NCI-H774 (cell line): ENCODE measurements at places on chromosomes 7 and 10.

GRCh38 chr7:32395168-32395567 lies 95.0 kb downstream of the LSM5 start:
- no peak for DNase-seq

DNA sequence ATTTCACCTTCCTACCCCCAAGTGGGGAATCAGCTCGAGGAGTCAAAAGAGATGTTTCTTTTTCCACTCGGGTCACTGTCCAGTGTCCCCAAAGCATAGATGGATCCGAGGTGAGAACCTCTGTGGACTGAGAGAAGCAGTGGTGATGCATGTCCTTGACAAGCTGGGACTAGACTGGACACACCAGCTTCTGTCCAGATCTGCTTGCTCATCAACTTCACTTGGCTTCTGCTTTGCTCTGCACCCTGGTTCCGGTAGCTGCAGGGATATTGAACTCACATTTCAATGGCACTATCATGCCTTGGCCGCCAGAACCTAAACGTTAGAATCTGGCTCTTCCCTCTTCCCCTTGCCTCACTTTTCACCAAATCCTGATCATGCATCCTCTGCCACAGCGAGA lies 50.3 kb upstream of the CXCL12 start:
- no peak for DNase-seq

DNA sequence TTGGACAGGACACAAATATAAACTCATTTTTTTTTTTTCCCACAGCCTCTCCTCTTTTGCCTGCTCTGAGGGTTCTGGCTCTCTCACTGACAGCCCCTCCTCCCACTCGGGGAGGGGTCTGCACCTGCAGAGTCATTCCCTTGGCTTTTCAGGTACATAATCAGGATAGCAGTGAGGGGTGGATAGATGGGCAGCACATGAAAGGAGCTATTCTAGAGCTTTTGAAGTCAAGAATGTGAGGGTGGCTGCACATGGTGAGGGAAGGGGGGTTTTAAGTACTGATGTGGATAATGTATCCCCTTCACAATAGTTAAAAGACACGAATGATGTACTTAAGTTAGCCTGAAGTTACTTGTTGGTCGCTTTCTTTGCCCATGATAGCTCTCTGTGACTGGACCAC lies 76.2 kb downstream of the CFAP58 start:
- DNase-seq, result no peak

- DNase-seq, result no peak
Observed at GRCh38 chr7:150858236-150859197, 6.2 kb downstream of the AOC1 start.

- DNase-seq, result no peak
Observed at GRCh38 chr7:115574681-115575291, 455.8 kb downstream of the TFEC start.

GRCh38 chr7:108294595-108294994 lies 161.6 kb downstream of the NRCAM start:
- DNase-seq, result no peak

GRCh38 chr10:102141583-102142107 lies 8.8 kb downstream of the PPRC1 start:
- DNase-seq, result no peak

GRCh38 chr7:144629011-144629410 lies 206.8 kb downstream of the TPK1 start:
- no peak for DNase-seq

DNA sequence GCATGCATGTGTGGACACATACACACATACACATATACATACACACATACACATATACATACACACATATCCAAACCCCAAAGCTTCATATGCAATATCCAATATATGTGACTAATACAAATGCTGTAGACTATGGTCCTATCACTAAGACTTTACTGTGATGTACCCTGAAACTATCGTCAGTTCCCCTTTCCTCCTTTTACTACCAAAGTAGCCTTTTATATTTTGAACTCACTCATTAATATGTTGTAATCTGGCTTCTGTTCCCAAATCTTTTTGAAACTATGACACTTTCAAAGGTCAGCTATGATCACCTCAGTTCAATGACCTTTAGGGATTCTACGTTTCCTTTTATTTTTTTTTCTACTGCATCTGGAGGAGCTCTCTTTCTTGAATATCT lies 64.8 kb upstream of the TFEC start:
- no peak for DNase-seq

DNA sequence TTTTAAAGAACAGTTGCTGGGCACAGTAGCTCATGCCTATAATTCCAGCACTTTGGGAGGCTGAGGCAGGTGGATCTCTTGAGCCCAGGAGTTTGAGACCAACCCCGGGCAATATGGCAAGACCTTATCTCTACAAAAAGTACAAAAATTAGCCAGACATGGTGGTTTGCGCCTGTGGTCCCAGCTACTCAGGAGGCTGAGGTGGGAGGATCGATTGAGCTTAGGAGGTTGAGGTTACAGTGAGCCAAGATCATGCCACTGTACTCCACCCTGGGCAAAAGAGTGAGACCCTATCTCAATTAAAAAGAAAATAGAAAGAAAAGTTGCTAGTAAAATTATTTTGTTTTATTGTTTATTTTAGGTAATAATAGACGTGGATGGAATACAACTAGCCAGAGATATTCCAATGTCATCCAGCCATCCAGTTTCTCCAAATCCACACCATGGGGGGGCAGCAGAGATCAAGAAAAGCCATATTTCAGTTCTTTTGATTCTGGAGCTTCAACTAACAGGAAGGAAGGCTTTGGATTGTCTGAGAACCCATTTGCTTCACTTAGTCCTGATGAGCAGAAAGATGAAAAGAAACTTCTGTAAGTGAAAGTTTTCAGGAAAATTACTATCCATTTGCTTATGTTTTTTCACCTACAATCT lies 3.0 kb downstream of the NUP42 start:
- no peak for DNase-seq

- no peak for DNase-seq
Observed at GRCh38 chr10:18449611-18450026, 201.8 kb downstream of the NSUN6 start.

DNA sequence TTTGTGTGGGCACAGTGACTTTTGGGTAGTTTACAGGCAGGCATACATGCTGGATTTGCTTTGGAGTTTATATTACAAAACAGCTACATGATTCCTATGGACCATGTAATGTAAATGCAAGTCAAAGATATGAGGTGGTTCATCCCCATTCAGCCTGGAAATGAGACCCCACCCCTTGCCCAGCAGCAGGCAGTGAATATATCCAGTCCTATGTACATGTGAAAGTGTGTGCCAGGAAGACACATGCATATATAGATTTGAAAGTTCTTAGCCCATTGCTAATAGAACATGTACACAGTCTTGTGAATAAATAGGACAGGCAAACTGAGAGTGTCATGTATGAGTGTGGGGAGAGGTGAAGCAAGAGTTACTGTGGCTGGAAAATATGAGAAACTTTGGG lies 65.3 kb downstream of the FZD1 start:
- no peak for DNase-seq

- no peak for DNase-seq
Observed at GRCh38 chr10:34280599-34281374, 534.3 kb downstream of the PARD3 start.

DNA sequence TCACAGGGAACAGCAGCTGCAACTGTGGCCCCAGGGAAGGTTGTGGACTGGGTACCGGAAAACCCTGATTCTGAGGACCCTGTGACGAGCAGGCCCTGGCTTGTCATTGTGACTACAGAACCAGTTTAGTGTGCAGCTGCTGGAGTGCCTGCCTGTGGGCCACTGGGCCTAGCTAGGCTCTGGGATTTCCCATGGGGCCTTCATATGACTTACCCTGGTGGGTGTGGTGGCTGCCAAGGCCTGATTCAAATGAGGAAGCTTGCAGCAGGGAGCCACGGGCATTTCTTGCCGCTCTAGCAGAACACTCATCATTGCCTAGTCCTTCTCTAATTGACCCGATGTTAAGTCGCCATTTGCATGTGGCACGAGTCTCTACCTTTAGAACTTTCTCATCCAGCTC lies 14.7 kb upstream of the CAMK2G start:
- no peak for DNase-seq

DNA sequence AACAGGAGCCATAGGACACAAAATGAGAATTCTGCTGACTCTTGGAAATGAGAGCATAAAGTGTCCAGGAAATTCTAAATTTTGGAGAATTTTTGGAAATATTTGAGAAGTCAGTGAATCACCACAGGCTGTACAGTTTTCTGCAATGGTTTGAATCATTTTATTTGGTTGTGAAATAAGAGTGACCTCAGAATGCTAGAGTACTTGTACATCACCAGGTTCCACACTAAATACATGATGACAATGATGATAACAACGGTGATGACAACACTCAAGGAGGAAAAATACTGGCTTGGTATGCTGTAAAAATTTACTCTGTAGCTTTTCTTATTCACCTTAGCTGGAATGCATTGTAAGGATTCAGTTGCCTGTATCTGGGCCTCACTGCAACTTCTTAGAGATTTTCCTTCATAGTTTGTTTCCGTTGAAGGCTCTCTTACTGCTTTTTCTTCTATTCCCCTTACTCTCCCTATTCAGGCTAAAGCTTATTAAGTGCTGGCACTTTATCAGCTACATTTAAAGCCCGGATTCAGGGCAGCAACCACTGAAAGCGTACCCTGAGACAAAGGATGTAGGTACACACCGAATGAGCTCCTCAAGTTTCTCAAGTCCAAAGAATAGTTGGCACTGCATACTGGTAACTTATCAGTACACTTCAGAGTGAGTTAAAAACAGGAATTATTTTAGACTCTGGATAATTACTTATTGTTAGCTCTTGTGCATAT lies 30.2 kb upstream of the NME8 start:
- no peak for DNase-seq

DNA sequence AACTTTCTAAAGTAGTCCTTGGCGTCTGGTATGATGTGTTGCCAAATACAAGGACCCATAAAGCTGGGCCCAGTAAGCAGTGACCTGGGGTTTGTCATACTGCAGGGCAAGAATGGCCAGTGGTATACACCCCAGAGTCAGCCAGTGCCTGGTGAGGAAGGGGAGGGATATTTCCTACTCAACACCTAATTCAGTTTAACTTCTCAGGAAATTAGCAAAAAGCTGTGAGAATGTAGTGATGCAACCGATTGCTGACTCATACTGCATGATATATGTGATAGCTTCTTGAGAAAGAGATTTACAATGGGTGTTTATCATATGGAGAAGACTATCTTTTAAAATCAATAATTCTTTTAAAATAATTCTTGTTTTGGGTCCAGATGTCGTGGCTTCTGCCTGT lies 889.3 kb upstream of the CELF2 start:
- no peak for DNase-seq

- no peak for DNase-seq
Observed at GRCh38 chr10:64303566-64303965, 782.4 kb downstream of the REEP3 start.

DNA sequence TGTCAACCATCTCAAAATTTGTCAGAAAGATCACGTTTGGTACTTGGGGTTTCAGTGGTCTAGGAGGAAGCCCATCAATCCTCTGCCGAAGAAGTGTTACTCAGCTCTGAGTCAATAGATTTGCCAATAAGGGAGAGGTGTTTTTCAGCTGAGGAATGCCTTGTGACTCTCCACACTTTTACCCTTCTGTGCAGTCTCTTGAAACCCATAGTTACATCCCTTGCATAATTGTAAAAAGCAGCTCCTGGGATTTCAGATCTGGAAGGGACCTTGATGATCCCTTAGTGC lies 47.5 kb downstream of the INSYN2A start:
- DNase-seq, result no peak

GRCh38 chr10:5888351-5888750 lies 1.3 kb downstream of the ANKRD16 start:
- DNase-seq, result no peak

GRCh38 chr10:34200355-34200901 lies 614.7 kb downstream of the PARD3 start:
- DNase-seq, result no peak

DNA sequence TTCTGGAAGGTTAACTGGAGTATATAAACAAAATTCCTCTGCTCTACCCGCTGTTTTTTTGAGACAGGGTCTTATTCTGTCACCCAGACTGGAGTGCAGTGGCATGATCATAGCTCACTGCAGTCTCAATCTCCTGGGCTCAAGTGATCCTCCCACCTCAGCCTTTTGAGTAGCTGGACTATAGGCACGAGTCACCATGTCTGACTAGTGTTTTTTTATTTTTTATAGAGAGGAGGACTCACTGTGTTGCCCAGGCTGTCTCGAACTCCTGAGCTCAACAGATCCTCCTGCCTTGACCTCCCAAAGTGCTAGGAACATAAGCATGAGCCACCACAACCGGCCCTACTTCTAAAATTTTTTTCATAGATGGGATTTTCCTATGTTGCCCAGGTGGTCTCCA lies 2.2 kb downstream of the RAB18 start:
- no peak for DNase-seq

DNA sequence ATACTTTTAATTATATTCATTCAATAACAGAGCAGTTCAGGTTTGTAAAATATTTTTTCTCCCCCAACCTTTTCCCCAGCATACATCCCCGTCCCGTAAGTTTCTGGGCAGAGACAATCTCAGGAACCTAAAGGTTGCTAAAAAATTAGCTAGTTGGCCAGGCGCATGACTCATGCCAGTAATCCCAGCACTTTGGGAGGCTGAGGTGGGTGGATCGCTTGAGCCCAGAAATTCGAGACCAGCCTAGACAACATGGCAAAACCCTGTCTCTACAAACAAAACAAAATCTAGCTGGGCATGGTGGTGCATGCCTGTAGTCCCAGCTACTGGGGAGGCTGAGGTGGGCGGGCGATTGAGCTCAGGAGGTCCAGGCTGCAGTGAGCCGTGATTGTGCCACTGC lies 40.2 kb downstream of the TCF7L2 start:
- no peak for DNase-seq

GRCh38 chr10:56296618-56297017 lies 64.4 kb downstream of the ZWINT start:
- no peak for DNase-seq

- DNase-seq, result no peak
Observed at GRCh38 chr7:121515630-121516401, 119.7 kb upstream of the FAM3C start.

DNA sequence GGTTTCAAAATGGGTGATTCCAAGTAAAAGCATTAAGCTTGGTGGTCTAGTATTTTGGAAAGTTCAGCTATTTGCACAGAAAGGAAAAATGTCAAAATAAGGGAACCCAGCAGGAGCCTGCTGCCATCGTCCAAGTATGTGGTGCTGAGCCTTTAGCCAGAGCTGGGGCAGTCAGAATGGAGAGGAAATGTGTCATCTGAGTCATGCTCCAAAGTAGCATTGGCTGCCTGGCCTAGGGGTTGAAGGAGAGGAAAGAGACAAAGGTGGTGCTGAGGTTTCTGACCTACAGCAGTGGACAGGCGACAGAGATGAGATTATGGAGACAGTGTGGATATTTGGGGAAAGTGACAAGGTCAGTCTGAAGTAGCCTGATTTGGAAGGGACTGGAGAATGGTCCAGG lies 103.9 kb downstream of the PLCE1 start:
- DNase-seq, result no peak

- DNase-seq, result no peak
Observed at GRCh38 chr10:105807935-105808587, 1167.0 kb downstream of the SORCS3 start.

- no peak for DNase-seq
Observed at GRCh38 chr7:46003161-46003560, 82.1 kb upstream of the IGFBP3 start.

- no peak for DNase-seq
Observed at GRCh38 chr7:116185956-116186355, 24.4 kb upstream of the TES start.

- DNase-seq, result no peak
Observed at GRCh38 chr7:138032770-138033169, 30.9 kb upstream of the CREB3L2 start.

- DNase-seq, result no peak
Observed at GRCh38 chr10:109237050-109237449, 686.3 kb downstream of the XPNPEP1 start.

- no peak for DNase-seq
Observed at GRCh38 chr7:2460641-2461040, 15.6 kb downstream of the GRIFIN start.

- DNase-seq, result no peak
Observed at GRCh38 chr7:133978502-133979295, 148.4 kb upstream of the LRGUK start.
